ENCODE measurements at places on chromosomes 4 and X.

DNA sequence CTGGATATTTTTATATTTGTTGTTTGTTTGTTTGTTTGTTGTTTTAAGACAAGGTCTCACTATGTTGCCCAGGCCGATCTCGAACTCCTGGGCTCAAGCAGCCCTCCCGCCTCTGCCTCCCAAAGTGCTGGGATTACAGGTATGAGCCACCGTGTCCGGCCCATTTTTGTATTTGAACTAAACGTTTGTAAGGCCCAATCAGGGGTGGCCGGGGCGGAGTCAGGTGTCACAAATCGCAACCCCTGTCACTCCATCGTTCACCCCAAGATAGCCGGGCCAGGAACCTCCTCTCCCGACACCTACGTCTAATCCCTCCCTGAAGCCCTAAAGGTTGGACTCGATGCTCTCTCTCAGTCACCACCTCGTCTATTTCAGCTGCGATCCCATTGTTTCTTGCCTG, 722 bp upstream of the EFHC2 start:
- DNase-seq, result no peak

- peak; percentile 14 for DNase-seq
Observed at GRCh38 chrX:106875151-106875550, 28.0 kb downstream of the RIPPLY1 start.

GRCh38 chr4:148341980-148342800, 100.0 kb downstream of the NR3C2 start:
- DNase-seq, result no peak

GRCh38 chr4:110970642-110971041, 347.8 kb upstream of the PITX2 start:
- peak; percentile 48 for DNase-seq

DNA sequence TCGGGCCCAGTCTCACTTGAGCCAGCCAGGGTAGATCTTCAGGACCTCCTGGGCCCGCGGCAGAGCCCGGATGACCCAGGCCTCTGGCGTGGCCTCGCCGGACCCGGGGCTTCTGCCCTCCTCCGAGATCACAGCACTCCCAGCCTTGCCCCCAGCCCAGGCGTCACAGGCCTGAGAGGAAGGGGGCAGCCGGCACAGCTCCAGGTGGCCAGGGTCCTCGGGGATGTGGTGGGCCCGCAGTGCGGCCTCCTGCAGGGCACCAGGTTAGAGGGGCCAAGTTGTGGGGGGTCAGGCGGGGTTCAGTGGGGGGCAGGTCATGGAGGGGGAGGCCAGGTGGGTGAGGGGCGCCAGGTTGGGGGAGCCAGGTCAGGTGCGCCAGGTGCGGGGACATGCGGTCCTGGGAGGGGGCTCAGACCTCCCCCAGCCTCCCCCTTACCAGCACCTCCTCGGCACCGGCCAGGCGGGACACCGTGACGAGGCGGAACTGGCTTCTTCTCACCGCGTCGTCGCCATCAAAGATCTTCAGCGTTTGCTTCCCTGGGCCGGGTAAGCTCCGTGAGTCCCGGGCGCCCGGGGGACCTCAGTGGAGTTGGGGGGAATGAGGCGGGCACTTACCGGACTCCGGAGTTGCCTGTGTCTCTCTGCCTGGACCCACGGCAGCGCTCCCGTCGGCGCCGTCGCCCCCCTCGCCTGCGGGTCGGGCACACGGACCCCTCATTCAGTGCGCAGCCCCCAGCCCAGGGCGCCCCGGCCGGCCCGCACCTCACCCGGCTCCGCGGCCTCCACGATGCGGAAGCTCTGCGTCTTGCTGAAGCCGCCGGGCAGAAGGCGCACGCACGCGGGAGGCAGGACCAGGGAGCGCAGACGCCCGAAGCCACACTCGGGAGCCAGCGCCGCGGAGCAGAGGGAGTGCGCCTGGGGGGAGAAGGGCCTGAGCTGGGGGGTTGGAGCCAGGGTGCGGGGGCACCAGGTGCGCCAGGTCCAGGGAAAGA, 6.0 kb downstream of the DGKQ start:
- no peak for DNase-seq

DNA sequence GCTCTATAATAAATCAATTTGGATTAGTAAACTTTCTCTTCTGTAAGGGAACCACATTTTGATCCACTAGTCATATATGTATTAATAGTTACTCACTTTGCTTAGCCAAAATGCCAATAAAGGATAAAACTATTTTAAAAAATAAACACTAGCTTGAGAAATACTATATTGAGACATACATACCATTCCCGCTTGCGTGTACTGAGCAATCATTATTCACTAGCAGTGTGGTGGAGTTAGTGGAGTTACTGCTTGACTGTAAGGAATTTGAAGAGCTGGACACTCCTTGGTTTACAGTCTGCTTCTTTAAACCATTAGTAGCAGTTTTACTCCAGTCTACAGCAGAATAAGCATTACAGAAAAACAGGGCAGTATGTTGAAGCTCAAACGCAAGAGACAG, 10.8 kb upstream of the PHKA2 start:
- DNase-seq, result peak; percentile 87

- DNase-seq, result no peak
Observed at GRCh38 chr4:81307991-81308390, 93.0 kb upstream of the PRKG2 start.

DNA sequence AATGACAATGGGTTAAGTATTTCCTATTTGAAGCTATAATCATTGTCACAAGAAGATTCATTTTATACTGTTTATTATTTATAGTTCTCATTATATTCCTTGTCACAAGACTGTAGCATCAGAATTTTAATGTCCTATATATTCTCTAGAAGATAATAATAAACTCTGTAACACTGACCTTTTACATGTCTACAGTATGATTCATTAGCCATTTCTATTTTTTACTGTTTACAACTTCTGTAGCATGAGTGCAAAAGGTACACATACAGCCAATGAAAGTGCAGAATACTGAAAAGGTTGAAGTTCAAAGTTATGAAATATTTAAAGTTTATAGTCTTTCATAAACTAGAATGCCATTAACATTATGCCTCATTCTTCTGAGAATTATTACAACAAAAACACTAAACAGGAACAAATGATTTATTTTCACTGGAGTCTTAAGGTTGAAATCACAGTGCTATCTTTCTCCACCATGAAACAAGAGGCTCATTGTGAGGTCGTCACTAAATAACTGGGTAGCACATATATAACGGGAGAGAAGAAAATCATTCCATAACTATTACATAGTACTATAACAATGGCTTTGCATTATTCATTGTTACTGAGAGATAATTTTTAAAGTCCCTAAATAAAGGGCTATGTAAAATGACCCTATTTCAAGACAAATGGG, 4.9 kb downstream of the PRR32 start:
- no peak for DNase-seq

- peak; percentile 93 for DNase-seq
Observed at GRCh38 chr4:176359590-176359989, 39.8 kb downstream of the SPCS3 start.

DNA sequence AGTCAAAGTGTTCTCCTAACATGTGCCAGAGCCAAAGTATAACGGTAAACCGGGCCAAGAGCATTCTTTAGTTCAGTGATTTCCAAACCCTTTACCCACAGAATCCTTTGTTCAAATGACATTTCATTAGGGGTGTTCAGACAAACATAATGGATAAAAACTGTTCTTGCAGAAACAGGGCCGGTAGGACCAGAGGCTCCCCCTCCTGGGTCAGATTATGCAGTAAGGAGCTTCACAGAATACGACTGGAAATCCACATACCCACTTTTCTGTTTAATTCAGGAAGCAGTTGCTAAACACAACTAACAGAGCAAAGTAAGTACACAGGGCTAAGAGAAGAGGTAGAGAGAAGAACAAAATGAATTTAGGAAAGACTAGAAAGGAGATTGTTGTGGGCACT, 46.6 kb upstream of the TMEM184C start:
- no peak for DNase-seq

GRCh38 chr4:60544981-60545380, 655.1 kb upstream of the ADGRL3 start:
- no peak for DNase-seq

DNA sequence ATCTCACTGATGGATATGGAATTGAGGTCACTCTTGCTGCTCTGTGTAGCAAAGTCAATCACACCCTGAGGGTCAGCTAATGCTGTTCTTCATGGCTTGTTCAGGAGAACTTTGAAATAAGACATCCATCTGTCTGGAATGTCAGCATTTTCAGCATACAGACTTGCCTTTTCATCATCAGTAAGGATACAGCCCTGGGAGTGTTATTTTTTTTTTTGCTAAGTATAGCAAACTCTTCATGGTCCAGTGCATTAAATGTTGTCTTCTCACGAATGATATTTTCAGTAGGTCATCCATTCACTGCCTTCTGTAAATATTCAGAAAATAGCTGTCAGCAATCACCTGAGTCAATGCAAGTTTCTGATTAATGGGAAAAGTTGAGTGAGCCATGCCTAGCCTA, 268.8 kb upstream of the SMIM31 start:
- no peak for DNase-seq

DNA sequence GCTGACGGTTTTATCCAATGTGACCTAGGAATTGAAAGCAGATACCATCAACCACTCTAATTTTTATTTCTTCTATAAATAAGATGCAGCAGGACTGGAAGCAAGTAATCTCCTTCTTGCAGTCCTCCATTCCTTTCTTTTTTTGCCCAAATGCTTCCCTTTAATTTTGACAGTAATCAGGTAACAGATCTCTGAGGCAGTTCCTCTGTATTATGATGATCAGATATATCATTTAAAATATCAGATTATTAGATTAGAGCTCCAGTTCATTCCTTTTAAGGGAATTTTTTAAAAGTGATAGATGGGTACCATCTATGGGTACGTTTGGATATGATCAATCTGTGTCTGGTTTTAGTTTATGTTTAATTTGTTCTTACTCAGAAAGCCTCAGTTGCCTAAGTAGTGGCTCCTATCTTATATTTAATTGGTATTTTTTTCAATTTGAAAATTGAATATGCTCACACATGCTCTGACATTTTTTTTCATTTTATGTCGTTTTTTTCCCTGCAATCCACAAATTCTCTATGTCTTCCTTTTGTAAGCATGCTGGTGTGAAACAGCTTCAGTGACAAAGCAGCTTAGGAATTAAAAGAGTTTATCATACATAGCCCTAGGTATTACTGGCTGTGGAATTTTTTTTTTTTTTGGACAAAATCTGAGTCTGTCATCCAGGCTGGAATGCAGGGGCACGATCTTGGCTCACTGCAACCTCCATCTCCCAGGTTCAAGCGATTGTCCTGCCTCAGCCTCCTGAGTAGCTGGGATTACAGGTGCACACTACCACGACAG, 73.7 kb upstream of the ANK2 start:
- DNase-seq, result no peak

- DNase-seq, result peak; percentile 3
Observed at GRCh38 chrX:19805046-19805690, 82.2 kb downstream of the SH3KBP1 start.

DNA sequence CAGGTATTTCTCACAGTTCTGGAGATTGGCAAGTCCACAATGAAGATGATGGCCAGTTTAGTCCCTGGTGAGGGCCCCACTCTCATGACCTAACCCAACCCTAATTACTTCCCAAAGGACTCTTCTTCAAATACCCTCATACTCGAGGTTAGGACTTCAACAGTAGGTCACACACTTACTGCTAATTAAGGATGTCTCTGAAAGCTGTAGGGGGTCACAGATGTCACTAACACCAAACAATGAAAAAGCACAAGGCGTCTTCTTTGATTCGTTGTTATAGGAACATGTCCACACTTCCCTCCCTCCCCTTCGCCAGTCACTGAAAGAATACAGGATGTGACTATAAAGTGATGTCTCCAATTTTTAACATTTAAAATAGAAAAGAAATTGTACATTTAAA, 309.7 kb downstream of the PACRGL start:
- DNase-seq, result no peak

GRCh38 chr4:155161357-155161756, 47.1 kb upstream of the NPY2R start:
- no peak for DNase-seq

DNA sequence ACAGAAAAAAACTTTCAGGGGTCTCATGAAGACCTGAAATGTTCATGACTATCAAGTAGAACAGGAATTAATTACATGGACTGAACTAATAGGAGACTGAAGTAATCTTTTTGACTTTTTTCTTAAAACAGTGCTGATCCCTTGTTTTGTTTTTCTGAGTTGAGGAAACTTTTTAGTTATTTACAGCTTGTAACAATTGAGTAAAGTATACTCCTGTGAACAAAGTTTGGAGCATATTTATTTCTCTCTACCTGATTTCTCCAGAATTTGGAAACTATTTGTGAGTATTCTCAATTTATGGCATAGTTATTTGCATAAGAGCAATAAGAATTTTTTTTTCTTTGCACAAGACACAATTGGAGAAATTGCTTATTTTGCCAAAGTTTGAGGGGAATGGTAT, 64.8 kb downstream of the PCDH18 start:
- DNase-seq, result no peak

- DNase-seq, result no peak
Observed at GRCh38 chr4:16136827-16137226, 53.0 kb upstream of the PROM1 start.

GRCh38 chrX:154840856-154841255, 6.4 kb upstream of the SMIM9 start:
- peak; percentile 62 for DNase-seq

GRCh38 chr4:187606581-187606980, 389.0 kb upstream of the ZFP42 start:
- peak; percentile 63 for DNase-seq

- DNase-seq, result no peak
Observed at GRCh38 chrX:43019021-43019420, 241.1 kb upstream of the PPP1R2C start.

DNA sequence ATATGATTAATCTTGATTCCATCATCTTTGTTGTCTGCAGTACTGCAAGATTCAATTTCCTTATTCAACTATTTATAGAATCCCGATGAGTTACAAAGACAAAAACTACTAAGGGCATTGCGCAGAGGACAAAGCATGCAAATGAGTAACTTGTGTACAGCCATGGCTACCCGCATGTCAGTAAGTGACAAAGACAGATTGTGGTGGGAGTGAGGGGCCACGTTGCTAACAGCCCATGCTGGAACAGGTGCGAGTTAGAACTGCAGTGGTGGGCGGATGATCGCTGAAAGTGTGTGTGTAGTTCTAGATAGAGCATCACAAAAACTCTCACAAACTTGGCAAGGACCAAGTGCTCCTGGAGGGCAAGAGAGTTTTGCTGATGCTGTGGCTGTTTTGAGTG, 49.5 kb downstream of the ACOX3 start:
- no peak for DNase-seq

- peak; percentile 97 for DNase-seq
Observed at GRCh38 chrX:136168929-136169735, 21.8 kb downstream of the FHL1 start.

DNA sequence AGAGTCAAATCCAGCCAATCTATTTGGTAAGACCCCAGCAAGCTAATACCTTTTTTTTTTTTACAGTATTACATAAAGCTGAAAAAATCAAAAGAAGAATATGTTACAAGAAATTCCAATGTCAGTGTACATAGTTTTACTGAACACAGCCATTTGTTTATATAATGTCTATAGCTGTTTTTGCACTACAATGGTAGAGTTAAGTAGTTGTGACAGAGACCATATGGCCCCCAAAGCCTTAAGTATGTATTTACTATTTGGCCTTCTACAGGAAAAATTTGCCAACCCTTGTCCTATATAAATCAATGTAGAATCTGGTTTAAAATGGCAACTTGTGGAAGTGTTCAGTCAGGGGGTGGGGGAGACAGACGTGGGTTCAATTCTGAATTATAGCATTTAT, 60.7 kb downstream of the ANTXR2 start:
- DNase-seq, result no peak

All from fibroblast of skin of right quadriceps (primary cell).